ENCODE measurements at places on chromosomes 1 and 21.

DNA sequence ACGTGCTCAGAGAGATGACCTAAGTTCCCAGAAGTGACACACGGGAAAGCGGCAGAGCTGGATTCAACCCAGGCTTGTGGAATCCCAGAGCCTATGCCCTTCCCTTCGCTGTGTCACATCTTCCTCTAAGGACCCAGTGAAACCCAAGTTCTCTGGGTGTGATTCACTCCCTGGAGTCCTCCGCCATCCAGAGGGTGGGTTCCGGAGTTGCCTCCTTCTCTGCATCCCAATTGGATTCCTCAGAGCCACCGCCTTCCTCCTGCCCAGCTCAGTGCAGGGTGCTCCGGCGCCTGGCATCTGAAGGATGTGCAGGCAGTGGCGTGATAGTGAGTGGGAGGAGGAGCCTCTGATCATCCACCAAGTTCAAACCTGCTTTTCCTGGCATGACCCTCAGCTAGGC, 20.7 kb upstream of the RCC2 start:
- H3K4me1 ChIP-seq = no peaks in the 10 kb centered on the region
- H3K4me3 ChIP-seq = no peak overlapping the region
- H3K27me3 ChIP-seq = peaks cover 8% of the 10 kb centered on the region

GRCh38 chr1:182603646-182604174, 479 bp downstream of the RGS16 start:
- H3K4me3 ChIP-seq = peak overlapping the region; percentile 34
- peaks cover 20% of the 10 kb centered on the region for H3K4me1 ChIP-seq
- no peak for DNase-seq
- H3K36me3 ChIP-seq = no peaks in the 10 kb centered on the region
- no peak overlapping the region for H3K27ac ChIP-seq

DNA sequence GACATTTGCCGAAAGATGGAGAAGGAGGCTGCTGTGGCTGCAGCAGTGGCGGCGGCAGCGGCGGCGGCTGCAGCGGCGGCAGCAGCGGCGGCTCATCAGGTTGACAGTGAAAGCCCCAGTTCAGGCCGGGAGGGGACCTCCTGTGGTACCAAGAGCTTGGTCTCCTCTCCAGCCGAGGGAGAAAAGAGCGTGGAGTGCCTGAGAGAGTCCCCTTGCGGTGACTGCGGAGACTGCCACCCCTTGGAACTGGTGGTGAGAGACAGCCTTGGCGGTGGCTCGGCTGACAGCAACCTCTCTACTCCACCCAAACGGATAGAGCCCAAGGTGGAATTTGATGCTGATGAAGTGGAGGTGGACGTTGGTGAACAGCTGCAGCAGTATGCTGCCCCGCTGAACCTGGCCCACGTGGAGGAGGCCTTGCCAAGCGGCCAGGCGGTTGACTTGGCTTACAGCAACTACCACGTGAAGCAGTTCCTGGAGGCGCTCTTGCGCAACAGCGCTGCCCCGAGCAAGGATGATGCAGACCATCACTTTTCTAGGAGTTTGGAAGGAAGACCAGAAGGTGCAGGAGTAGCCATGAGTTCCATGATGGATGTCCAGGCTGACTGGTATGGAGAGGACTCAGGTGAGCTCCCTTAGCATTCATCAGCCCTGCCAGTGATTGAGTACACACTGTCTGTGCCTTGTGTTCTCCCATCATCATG, 6.3 kb downstream of the ZBTB8B start:
- H3K27ac ChIP-seq = no peak overlapping the region
- H3K27me3 ChIP-seq = peaks cover 34% of the 10 kb centered on the region
- no peaks in the 10 kb centered on the region for H3K4me1 ChIP-seq
- DNase-seq = no peak
- H3K4me3 ChIP-seq = no peak overlapping the region

- no peak overlapping the region for H3K4me3 ChIP-seq
- no peak overlapping the region for H3K27ac ChIP-seq
- no peaks in the 10 kb centered on the region for H3K4me1 ChIP-seq
- H3K36me3 ChIP-seq = no peaks in the 10 kb centered on the region
Measured at GRCh38 chr1:192126030-192126619, 32.1 kb upstream of the RGS18 start.

DNA sequence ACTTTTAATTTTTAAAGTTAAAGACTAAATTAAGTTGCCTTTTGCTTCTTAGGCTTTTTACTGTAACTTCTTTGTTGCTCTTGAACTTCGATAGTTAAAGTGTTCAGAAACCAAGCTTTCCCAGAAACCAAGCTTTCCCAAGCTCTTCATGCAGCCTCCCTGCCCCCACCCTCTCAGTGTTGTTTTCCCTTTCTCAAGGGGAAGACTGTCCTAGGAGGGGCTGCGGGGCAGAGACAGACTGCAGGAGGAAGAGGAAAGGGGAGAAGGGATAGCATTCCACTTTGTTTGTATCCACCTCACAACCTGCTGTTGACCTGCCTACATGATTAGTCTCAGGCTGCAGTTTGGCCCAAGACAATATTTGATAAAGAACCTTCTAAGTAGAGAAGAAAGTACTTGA, 39.0 kb upstream of the DIPK1A start:
- no peak overlapping the region for H3K4me3 ChIP-seq
- H3K36me3 ChIP-seq = no peaks in the 10 kb centered on the region
- H3K4me1 ChIP-seq = peaks cover 3% of the 10 kb centered on the region
- no peaks in the 10 kb centered on the region for H3K27me3 ChIP-seq

DNA sequence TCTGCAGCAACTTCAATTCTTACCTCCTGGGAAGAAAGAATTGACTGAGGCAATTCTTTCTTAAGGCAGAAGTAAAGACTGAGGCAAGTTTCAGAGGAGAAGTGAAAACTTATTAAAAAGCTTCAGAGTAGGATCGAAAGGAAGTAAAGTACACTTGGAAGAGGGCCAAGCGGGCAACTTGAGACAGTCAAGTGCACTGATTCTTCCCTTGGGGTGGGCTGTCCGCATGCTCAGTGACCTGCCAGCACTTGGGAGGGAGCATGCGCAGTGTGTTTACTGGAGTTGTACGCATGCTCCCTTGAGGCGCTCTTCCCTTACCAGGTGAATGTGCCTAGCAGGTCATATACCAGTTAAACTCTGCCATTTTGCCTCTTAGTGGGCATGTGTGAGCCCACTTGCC, 55.3 kb upstream of the NBPF3 start:
- no peak for DNase-seq
- no peaks in the 10 kb centered on the region for H3K36me3 ChIP-seq
- no peak overlapping the region for H3K4me3 ChIP-seq
- no peaks in the 10 kb centered on the region for H3K27me3 ChIP-seq
- H3K4me1 ChIP-seq = no peaks in the 10 kb centered on the region

DNA sequence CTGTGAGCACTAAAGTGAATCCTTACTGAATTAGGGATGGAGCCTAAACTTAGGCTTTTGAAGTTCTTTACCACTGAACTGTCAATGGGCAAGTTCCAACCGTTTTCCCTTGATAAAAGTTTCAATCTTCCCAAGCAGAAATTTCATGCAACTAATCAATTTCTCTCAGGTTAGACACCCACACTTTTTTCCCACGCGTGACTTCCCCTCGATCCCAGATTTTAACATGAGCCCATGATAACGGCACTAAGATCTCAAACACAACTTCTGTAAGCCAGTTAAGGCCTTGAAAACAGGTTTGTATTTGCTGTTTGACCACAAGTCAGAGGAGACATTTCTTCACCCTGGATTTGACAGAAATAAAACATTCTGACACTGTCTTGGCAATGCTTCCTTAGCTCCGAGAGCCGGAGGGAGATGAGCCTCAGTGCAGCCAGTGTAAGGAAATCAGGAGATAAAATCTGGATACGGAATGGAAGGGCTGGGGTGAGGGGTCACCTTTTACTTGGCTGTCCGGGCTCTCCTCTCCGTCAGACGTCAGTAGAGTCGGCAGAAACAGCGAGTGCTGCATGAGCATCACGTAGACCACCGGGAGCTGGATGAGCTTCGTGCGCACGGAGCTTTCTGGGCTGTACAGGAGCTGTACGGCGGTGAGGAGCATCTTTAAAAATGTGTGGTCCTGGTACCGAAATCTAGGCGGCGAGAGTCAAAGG, 39.7 kb downstream of the MRAP start:
- no peak overlapping the region for H3K4me3 ChIP-seq
- peaks cover 42% of the 10 kb centered on the region for H3K4me1 ChIP-seq
- H3K27me3 ChIP-seq = no peaks in the 10 kb centered on the region
- DNase-seq = no peak

GRCh38 chr21:46285206-46285661, at the start of gene MCM3AP:
MCM3AP (minus strand) TSS chr21:46285611; CDS start chr21:46285286, 325 bp downstream.
- H3K27ac ChIP-seq = peak within 1 kb of the TSS; percentile 80
- H3K4me1 ChIP-seq = peaks cover 33% of the 10 kb centered on the region
- H3K4me3 ChIP-seq = peak within 1 kb of the TSS; percentile 91
- no peak for DNase-seq
- no peaks in the 10 kb centered on the region for H3K27me3 ChIP-seq
- H3K36me3 ChIP-seq = peaks cover 5% of the 10 kb centered on the region

- H3K27ac ChIP-seq = no peak overlapping the region
- H3K27me3 ChIP-seq = no peaks in the 10 kb centered on the region
- no peak for DNase-seq
- no peak overlapping the region for H3K4me3 ChIP-seq
Measured at GRCh38 chr1:3902571-3903091, 2.6 kb upstream of the C1orf174 start.

GRCh38 chr1:30323352-30323751, 400.0 kb downstream of the MATN1 start:
- H3K4me1 ChIP-seq = no peaks in the 10 kb centered on the region
- no peaks in the 10 kb centered on the region for H3K36me3 ChIP-seq
- no peak overlapping the region for H3K4me3 ChIP-seq

GRCh38 chr1:73181190-73181540, 898.8 kb upstream of the NEGR1 start:
- no peaks in the 10 kb centered on the region for H3K4me1 ChIP-seq
- no peak overlapping the region for H3K4me3 ChIP-seq
- H3K36me3 ChIP-seq = no peaks in the 10 kb centered on the region
- DNase-seq = no peak

- no peaks in the 10 kb centered on the region for H3K4me1 ChIP-seq
- H3K27ac ChIP-seq = no peak overlapping the region
- no peak overlapping the region for H3K4me3 ChIP-seq
Measured at GRCh38 chr1:197181982-197182381, 35.5 kb upstream of the ASPM start.

- no peaks in the 10 kb centered on the region for H3K36me3 ChIP-seq
- no peak overlapping the region for H3K27ac ChIP-seq
- no peak overlapping the region for H3K4me3 ChIP-seq
- no peaks in the 10 kb centered on the region for H3K4me1 ChIP-seq
Measured at GRCh38 chr1:34776911-34777310, 4.1 kb upstream of the GJB3 start.

- no peak overlapping the region for H3K4me3 ChIP-seq
- peaks cover 16% of the 10 kb centered on the region for H3K4me1 ChIP-seq
- H3K27ac ChIP-seq = peak overlapping the region; percentile 97
- H3K36me3 ChIP-seq = peaks cover 11% of the 10 kb centered on the region
- DNase-seq = no peak
- no peaks in the 10 kb centered on the region for H3K27me3 ChIP-seq
Measured at GRCh38 chr1:108695535-108695934, 3.4 kb downstream of the PRPF38B start.

DNA sequence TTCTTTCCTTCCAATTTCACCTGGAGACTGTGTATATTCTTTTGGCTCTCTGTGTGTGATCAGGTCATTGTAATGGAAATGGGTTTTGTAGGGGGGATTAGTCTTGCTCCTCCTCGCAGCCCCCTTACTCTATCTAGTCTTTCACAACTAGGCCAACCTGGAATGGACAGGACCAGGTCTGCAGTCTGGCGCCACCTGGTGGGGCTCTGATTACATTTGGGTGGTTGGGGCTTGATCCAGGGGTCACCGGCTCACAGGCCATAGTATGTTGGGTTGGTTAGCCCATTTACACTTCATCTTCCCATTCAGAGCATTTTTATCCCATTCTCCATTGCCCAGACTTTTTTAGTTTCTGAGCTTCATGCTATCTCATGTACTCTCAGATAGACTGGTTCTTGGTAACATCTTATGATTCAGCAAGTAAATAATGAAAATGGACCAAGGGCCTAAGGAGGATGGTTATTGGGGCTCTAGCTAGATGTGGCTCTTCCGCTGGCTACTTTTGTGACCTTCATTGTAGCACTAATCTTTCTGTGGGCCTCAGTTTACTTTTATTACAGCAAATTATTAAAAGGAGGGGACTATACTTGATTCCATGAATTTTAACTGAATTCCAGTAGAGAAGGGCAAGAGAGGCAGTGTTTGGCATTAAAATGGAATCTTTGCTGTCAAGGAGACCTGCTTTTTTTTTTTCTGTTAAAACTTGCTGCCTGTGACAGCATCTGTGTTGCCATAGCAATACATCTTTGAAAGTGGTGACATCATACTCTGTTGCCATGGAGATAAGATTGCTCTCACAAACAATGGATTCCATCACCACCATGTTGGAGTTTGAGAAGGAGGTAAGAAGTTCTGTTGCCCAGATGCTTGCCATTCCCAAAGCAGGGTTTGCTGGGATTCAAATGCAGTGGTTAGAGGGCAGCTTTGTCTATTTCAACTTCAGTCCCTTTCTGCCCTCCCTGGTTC, 150.1 kb downstream of the PLXNA2 start:
- peaks cover 34% of the 10 kb centered on the region for H3K36me3 ChIP-seq
- H3K27me3 ChIP-seq = no peaks in the 10 kb centered on the region
- no peak overlapping the region for H3K4me3 ChIP-seq

GRCh38 chr1:63532727-63533126, 9.4 kb downstream of the EFCAB7 start:
- no peaks in the 10 kb centered on the region for H3K27me3 ChIP-seq
- no peak overlapping the region for H3K4me3 ChIP-seq
- no peaks in the 10 kb centered on the region for H3K36me3 ChIP-seq
- no peaks in the 10 kb centered on the region for H3K4me1 ChIP-seq
- H3K27ac ChIP-seq = no peak overlapping the region

DNA sequence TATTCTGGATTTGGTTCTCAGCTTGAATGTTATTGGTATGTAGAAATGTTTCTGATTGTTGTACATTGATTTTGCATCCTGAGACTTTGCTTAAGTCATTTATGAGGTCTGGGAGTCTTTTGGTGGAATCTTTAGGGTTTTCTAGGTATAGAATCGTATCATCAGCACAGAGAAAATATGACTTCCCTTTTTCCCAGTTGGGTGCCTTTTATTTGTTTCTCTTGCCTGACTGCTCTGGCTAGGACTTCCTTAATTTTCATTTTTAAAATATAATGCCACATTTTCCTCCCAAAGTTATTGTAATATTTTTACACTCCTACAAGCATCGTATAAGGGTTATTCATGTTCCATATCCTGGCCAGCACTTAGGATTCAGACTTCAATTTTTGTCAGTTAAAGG, 111.1 kb downstream of the FNBP1L start:
- no peak overlapping the region for H3K4me3 ChIP-seq
- no peaks in the 10 kb centered on the region for H3K36me3 ChIP-seq
- DNase-seq = no peak
- H3K4me1 ChIP-seq = no peaks in the 10 kb centered on the region

GRCh38 chr1:209391792-209392191, 191.7 kb upstream of the CAMK1G start:
- no peak for DNase-seq
- no peaks in the 10 kb centered on the region for H3K27me3 ChIP-seq
- no peaks in the 10 kb centered on the region for H3K36me3 ChIP-seq
- H3K27ac ChIP-seq = no peak overlapping the region
- no peak overlapping the region for H3K4me3 ChIP-seq
- no peaks in the 10 kb centered on the region for H3K4me1 ChIP-seq

DNA sequence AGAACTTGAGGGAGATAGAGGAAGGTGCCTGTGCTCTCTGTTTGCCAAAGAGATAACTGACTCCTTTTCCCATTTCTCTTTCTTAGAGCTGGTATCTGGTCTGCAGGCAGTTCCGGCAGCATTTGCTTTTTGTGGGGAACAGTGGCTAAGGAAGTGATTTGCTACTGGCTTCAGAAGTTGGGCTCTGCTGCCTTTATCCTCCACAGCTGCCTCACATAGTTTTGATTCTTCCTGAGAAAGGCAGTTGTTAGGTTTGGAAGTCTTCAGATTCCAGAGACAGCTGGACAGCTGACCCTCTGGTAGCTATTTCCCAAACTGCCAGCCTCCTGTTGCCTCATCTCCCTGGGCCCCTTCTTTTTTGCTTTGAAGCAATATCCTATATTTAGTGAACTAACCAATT, 62.6 kb upstream of the MACF1 start:
- H3K27me3 ChIP-seq = no peaks in the 10 kb centered on the region
- no peak overlapping the region for H3K27ac ChIP-seq
- no peaks in the 10 kb centered on the region for H3K36me3 ChIP-seq
- no peak overlapping the region for H3K4me3 ChIP-seq

All from tibial nerve (tissue), 4 donors.